ENCODE measurements at places on chromosomes 16 and 17. TPM values are rescaled to one million over a fixed set of nuclear protein-coding genes. Genes with fewer than 3 reads are reported as not detected.

TP53TG3B gene
- not detected for total RNA-seq

GCGR gene
- total RNA-seq = not detected

SDR42E1 gene
- total RNA-seq = 0.77 TPM

OTOP3 gene
- not detected for total RNA-seq

All from fibroblast of lung (primary cell).